ENCODE measurements at places on chromosomes 2 and 18. TPM values are rescaled to one million over a fixed set of nuclear protein-coding genes. Genes with fewer than 3 reads are reported as not detected.

DNA sequence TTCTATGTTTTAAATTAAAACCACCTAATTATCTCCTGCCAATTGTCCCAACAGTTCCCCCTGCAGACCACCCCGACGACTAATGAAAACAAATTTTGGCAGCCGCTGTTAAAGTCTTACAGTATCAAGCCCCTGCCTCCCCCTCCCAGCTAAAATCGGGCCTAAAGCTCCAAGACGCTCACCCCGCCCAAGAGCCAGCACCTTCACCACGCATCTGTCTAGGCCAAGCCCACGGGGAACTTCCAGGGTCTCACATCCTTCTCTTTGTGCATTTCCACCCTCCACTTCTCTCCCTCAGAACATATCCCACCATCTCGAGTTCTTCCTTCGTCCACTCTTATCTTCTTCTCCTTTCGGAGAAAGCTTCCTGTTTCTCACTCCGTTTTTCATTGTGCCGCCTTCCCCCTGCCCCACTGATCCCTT lies 445 bp downstream of the PRPF40A start:
- no peak for DNase-seq

The PLGLB1 gene
- total RNA-seq = 5.4 TPM

The DLX1 gene
- 1.4 TPM for total RNA-seq

DNA sequence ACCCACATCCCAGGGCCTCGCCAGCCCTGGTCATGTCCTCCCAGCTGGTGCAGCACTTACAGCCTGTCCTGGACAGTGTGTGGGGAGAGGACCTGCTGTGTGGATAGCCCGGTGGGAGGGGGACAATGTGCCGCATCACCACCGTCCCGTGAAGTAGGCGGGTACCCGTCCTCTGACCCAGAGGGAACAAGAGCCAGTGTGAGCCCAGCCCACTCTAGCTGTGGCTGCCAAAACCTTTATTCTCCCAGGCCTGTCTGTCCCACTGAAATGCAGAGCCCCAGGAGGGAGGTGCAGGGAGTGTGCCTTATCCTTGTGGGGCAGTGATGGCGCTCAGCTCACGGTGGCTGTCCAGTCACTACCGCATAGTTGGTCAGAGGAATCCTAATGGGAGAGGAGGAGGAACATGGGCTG lies 1.7 kb downstream of the TRAF3IP1 start:
- no peak for DNase-seq

The HNRNPLL gene
- 49.9 TPM for total RNA-seq

GRCh38 chr18:48713309-48713708 lies 174.5 kb downstream of the CTIF start:
- DNase-seq = peak; percentile 42

The NEU2 gene
- 1.4 TPM for total RNA-seq

- no peak for DNase-seq
Observed at GRCh38 chr2:41846962-41847361, 200.9 kb upstream of the PKDCC start.

Measured in skin of body (tissue), 3 donors.